Activated T-cell treated with anti-CD3 and anti-CD28 coated beads, Interleukin-2, amount 50 U/mL, for 1 hour (primary cell): ENCODE measurements at places on chromosomes 6 and 20.
A peak's percentile ranks its signal among the peaks of the same experiment; 100 is the strongest.

DNA sequence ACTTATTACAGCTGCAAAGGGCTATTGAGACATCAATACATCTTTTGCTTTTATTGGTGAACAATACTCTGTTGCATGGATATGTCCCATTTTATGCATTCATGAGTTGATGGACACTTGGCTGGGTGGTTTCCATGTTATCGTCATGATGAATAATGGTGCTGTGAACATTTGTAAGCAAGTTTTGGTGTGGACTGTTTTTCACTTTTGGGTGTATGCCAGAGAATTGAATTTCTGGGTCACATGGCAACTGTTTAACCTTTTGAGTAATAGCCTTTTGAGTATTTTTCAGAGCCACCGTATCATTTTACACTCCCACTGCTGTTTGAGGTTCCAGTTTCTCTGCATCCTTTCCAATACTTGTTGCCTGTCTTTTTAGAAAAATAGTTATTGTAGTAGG, 107.0 kb downstream of the JARID2 start:
- DNase-seq, result no peak

DNA sequence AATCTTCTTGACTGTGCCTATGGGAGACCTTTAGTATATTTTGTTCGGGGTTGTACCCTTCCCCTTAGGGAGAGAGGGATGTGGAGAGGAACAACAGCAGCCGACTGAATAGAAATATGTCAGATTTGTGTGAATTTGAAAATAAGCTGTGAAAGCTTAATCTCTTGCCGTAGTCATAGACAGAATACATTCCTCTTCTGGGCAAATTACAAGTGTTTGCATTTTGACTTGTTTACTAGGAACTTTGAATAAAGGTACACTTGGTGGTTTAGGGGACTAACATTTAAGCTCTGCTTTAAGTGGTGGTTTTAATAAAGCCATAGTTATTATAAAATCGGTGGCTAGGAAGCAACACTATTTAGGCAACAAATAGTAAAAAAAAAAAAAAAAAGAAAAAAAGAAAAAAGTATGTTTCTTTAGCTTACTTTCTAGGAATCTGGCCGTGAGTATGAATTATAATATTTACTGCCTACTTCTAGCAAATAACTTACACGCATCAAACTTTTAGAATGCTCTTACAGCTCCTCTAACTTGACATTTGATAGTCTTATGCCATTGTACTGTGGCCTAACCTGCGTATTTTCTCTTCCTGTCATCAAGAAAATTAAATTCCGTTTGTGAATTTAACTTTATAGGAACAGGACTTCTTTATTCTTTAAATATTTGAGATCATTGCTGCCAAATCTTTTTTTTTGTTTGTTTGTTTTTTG, 65.1 kb downstream of the ZBTB2 start:
- no peak for DNase-seq

GRCh38 chr6:85669735-85670194, 27.1 kb upstream of the SYNCRIP start:
- DNase-seq, result peak; percentile 45

GRCh38 chr6:169722362-169723199, 1.7 kb downstream of the PHF10 start:
- peak; percentile 57 for DNase-seq

GRCh38 chr20:13430346-13431002, 208.3 kb downstream of the TASP1 start:
- no peak for DNase-seq

GRCh38 chr20:40502576-40502975, 186.5 kb downstream of the MAFB start:
- DNase-seq, result no peak

GRCh38 chr6:16257999-16258708, 19.8 kb downstream of the GMPR start:
- DNase-seq, result no peak

- DNase-seq, result no peak
Measured at GRCh38 chr6:170046791-170047626, 243.9 kb downstream of the DLL1 start.

GRCh38 chr6:164377348-164377918, 932.0 kb downstream of the C6orf118 start:
- no peak for DNase-seq

GRCh38 chr20:61280217-61280980, 28.3 kb downstream of the CDH4 start:
- DNase-seq, result no peak

- no peak for DNase-seq
Measured at GRCh38 chr20:54180931-54181330, 7.1 kb upstream of the CYP24A1 start.

GRCh38 chr20:60326821-60327220, 368.6 kb downstream of the CDH26 start:
- DNase-seq, result no peak

- no peak for DNase-seq
Measured at GRCh38 chr6:155325700-155326516, 11.6 kb upstream of the TFB1M start.

DNA sequence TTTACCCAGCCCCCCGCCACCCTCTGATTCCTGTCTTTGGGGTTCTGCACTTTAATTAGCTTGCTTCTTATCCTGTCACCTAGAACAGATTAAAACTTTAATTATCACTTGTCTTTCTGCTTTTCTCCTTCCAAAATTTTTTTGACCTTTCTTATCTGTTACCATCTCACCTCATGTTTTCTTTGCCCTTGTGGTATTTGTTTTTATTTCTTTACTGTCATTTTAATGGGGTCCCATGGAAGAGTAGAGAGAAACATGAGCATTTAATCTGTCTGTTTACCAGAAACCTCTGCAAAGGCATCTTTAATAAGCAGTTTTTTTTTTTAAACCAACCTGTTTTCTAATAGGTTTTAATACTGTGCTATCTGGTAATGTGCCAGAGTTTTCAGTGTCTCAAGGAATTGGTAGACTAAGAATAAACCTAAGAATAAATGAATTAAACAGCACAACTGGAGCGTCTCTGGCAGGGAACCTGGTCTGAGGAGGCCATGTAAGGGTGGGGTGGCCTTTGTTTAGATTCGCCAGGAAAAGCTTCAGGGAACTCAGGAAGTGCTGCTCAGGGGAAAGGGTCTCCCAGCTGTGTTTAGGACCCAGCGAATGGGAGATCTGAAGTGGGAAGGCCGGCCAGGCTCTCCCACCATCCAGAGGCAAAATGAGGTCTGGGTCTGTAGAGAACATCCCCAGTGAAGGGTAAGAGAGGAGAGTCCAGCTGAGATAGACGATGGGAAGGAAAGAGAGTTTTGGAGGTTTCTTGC, 69.8 kb downstream of the ARID1B start:
- DNase-seq, result no peak

GRCh38 chr6:106156863-106157262, 70.7 kb downstream of the PRDM1 start:
- DNase-seq, result no peak

DNA sequence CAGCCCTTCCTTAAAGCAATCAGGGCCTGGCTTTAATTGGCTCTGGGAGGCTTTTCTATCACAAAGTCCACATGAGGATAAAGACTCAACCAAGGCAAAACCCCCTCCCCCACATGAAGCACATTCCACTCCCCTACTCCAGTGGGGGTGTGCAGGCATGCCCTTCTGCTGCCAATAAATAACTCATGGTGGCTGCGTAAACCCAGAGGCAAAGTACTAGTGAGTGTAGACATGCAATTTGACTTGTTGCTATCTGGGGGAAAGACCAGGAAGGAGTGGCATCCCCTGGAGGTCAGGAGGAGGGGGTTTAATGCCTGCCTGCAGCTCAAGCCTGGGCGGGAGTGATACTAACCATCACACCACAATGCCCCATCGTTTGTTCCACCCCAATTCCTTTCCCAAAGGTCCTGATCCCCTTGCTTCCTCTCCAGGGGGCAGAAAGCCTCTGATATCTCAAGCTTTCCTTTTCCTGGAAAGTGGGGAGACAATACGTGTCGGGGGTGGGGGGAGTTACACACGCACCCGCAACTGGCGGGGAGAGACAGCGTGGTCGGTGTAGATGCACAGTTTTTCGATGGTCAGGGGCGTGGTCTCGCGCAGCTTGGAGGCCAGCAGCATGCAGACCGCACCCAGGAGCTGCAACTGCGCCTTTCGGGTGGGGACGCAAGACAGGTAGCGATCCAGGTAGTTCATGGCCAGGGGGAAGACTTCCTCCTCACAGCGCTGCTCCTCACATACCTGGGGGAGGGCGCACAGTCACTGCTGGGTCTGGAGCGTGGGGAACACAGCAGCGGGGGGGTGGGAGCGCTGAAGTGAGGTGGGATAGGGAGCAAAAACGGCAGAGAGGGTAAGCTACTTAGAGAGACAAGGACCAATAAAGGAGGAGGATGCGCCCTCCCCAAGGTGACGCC, 1.5 kb downstream of the CCND3 start:
- peak; percentile 28 for DNase-seq

GRCh38 chr6:38149531-38149930, 330.0 kb downstream of the ZFAND3 start:
- no peak for DNase-seq

GRCh38 chr20:650954-651353, 2.0 kb downstream of the SRXN1 start:
- no peak for DNase-seq

DNA sequence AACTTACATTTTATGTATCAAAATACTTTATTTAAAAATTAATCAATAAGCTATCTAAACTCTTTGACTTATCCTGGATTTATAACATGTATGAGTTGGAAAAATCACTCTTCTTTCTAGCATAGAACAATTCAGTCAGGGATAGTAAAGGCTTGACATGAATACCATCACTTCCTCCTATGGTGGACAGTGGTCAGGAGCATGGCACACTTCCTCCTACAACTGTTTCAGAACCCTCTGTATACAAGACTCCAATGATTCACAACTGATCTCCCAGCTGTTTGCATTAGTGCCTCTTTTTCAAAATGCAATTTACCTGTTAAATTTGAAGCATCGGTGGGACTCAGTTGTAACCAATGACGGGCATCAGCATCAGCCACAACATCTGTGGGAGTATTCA, 129.7 kb downstream of the RALGAPA2 start:
- no peak for DNase-seq

DNA sequence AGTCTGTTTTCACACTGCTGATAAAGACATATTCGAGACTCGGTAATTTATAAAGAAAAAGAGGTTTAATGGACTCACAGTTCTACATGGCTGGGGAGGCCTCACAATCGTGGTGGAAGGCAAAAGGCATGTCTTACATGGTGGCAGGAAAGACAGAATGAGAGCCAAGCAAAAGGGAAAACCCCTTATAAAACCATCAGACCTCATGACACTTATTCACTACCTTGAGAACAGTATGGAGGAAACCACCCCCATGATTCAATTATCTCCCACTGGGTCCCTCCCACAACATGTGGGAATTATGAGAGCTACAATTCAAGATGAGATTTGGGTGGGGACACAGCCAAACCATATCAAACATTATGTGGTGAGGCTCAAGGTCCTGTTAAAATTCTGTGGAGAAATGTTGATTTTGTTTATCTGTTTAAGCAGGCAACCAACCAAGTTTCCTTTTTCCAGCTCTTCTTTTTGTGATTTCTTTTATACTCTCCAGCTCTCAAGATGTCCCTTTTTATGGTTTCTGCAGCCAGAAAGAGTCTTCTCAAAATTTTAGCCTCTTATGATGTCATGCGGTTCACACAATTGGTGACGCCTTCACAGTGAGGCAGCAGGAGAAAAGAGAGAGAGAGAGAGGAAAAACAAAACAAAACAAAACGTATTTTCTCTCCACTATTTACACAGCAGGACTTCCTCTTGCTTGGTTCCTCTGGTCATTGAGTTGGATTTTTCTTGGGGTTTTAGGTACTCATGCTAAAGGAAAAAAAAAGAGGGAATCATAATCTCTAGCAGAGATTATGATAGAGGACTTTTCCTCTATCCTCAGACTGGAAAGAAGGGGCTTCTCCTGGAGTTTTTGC, 18.0 kb downstream of the AIG1 start:
- no peak for DNase-seq

GRCh38 chr6:621931-622330, 35.0 kb downstream of the HUS1B start:
- DNase-seq, result no peak

- DNase-seq, result no peak
Measured at GRCh38 chr6:49556429-49556837, 6.0 kb downstream of the C6orf141 start.

- no peak for DNase-seq
Measured at GRCh38 chr20:37259865-37260264, 1.7 kb downstream of the GHRH start.

DNA sequence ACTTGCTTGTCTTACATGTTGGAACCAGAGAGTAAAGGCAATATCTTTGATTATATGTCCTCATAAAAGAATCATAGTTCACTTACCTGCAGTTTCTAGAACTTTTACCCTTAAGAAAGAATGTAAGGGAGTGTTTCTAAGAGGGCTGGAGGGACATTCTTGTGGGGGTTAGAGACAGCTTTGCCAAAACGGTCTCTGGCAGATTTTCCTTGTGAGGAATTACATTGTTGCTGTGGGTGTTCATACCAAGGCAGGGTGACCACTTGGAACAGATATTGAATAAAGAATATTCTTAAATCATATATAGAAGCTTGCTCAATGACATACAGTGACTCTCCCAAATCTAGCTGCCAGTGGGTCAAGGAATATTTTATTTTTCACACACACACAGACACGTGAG, 517.6 kb upstream of the SOX4 start:
- DNase-seq, result no peak
